ENCODE measurements at places on chromosomes 5 and 9. TPM values are rescaled to one million over a fixed set of nuclear protein-coding genes. Genes with fewer than 3 reads are reported as not detected.

- no peak for DNase-seq
These were observed 197.0 kb downstream of the DRD1 start for GRCh38 chr5:175246889-175247520.

GRCh38 chr9:16668734-16669295, 201.7 kb downstream of the BNC2 start:
- no peak for DNase-seq

- DNase-seq = no peak
These were observed 2.8 kb upstream of the NFIB start for GRCh38 chr9:14316602-14317300.

DNA sequence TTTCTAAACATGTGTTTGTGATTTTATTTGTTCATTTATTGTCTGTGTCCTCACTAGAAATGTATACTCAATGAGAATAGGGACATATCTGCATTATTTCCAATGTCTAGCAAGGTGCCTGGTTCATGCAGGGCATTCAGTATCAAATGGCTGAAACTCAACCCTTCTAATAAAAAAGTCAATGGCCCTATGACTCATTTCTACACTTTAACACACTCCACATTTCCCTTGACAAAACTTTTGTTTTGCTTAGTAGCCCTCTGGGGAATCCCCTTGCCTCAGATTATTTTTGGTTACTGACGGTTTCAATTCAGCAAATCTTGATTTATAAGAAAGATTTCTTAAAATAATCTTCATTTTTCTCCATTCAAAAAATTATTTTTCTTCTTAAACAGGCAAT, 206.0 kb upstream of the DMRTA1 start:
- no peak for DNase-seq

DNA sequence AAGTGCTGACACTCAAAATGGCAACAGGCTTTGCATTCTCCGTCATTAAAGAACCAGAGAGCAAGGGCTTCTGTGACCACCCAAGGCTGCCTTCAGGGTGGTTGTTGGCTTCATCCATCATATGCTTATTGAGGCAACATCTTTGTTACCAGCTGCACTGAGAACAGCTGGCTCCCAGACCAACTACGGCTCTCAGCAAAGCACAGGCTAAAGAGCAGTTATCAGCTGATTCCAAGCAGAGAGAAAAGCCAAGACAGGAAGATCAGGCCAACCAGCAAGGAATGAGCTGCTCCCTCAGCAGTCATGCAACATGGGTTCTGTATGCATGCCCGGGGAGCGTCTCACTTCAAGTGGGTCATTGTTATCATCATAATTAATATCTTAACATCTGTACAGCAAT, 358.9 kb downstream of the ACTL7B start:
- no peak for DNase-seq

DNA sequence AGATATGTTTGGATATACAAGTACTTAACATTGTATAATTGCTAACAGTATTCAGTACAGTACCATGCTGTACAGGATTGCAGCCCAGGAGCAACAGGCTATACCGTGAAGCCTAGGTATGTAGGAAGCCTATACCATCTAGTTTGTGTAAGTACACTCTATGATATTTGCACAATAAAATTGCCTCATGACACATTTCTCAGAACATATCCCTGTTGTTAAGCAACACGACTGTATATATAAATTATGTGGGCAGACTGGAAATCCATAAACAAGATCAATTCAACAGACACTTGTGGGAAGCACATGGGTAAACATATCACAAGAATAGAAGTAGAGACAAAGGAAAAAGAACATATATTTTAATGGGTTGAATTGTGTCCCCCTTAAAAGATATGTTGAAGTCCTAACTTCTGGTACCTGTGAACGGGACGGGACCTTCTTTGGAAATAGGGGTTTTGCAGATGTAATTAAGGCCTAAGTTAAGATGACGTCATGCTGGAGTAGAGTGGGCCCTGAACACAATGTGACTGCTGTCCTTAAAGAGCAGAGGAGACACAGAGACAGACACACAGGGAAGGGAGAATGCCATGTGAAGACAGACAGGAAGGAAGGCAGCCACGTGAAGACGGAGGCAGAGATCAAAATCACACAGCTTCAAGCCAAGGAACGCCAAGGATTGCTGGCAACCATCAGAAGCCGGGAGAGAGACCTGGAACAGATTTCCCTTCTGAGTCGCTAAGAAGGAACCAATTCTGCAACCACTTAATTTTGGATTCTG, 76.3 kb downstream of the SCAI start:
- no peak for DNase-seq

DNA sequence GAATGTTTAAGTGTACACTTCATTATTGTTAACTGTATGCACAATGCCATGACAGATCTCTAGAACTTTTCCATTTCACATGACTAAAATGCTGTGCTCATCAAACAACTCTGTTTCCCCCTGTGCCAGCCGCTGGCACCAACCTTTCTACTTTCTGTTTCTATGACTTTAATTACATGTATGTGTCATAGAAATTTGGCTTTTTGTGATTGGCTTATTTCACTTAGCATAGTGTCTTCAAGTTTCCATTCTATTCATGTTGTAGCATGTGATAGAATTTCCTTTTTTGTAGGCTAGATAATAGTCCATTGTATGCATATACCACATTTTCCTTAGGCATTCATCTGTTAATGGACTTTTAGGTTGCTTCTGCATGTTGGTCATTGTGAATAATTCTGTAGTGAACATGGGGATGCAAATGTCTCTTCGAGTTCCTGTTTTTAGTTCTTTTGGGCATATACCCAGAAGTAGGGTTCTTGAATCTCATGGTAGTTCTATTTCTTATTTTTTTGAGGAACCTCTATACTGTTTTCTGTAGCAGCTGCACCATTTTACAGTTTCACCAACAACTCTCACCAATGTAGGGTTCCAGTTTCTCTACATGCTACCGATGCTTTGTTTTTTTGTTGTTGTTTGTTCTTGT, 184.4 kb upstream of the DMRT1 start:
- no peak for DNase-seq

The PRSS3 gene
- 3.6 TPM for polyA plus RNA-seq

DNA sequence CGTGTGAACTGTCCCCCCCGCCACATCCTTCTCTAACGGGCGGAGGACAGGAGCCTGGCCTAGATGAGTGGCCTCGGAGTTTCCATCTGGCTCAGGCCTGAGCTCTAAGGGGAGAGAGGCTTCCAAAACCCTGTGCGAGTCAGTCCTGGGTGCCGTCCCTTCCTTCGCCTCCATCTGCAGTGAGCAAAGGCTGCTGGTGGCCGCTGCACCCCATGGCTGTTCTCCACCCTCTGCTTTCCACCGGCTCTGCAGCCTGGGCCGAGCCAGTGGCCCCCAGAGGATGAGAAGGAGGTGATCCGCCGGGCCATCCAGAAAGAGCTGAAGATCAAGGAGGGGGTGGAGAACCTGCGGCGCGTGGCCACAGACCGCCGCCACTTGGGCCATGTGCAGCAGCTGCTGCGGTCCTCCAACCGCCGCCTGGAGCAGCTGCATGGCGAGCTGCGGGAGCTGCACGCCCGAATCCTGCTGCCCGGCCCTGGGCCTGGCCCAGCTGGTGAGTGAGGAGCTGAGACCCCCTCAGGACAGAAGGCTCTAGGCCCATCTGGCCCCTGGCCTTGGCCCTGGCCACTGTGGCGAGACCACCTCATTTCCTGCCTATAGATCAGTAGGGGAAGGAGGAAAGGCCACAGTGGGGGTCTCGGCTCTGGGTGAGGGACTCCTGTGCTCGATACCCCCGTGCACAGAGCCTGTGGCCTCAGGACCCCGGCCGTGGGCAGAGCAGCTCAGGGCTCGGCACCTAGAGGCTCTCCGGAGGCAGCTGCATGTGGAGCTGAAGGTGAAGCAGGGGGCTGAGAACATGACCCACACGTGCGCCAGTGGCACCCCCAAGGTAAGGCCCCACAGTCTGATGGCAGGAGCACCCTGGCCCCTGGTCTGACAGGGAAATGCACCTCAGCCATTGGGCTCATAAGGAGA, 3.0 kb downstream of the PKN3 start:
- DNase-seq = no peak
